ENCODE measurements at places on chromosomes 12 and 14.

- DNase-seq: no peak
These were observed 25.6 kb downstream of the OTUB2 start for GRCh38 chr14:94051779-94052178.

GRCh38 chr12:117013726-117014125 lies 85.5 kb downstream of the TESC start:
- DNase-seq: no peak

- no peak for DNase-seq
These were observed 362.6 kb downstream of the BCAT1 start for GRCh38 chr12:24586293-24586692.

DNA sequence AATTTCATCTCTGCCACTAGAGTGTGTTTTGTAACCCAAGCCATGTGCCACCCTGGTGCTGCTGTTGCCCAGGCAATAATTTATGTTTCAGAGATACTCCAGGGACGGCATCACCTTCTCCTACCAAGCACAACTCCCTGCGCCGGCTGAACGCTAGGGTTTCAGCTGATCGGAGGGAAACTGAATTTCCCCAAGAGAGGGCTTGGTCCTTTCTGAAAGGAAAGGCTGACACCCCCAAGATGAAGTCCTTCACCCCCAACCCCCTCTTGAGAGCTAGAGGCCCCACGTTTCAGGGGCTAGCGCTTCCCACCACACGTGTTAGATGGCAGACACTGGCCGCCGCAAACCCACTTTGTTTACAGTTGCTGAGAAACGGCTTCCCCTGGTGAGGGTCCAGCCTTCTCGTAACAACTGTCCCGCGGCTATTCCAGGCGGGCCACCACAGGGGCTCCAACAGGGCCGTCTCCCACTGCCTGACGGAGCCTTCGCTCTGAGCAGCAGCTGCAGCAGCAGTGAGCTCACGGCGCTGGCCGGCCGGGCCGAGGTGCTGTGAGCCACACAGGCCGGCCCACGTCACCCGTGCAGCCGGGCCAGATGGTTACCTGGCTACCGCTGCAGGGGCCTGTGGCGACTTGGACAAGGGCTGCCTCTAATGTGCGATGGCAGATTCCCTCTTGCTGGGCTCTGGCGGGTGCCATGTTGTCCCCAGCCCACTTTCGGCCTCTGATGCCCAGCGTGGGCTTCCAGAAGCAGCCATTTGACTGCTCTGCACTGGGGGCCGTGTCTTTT lies 66.4 kb downstream of the TESC start:
- DNase-seq: no peak

GRCh38 chr14:97543221-97543620 lies 746.0 kb downstream of the VRK1 start:
- DNase-seq: no peak

- peak; percentile 77 for DNase-seq
These were observed 32.6 kb upstream of the CD9 start for GRCh38 chr12:6167327-6168280.

DNA sequence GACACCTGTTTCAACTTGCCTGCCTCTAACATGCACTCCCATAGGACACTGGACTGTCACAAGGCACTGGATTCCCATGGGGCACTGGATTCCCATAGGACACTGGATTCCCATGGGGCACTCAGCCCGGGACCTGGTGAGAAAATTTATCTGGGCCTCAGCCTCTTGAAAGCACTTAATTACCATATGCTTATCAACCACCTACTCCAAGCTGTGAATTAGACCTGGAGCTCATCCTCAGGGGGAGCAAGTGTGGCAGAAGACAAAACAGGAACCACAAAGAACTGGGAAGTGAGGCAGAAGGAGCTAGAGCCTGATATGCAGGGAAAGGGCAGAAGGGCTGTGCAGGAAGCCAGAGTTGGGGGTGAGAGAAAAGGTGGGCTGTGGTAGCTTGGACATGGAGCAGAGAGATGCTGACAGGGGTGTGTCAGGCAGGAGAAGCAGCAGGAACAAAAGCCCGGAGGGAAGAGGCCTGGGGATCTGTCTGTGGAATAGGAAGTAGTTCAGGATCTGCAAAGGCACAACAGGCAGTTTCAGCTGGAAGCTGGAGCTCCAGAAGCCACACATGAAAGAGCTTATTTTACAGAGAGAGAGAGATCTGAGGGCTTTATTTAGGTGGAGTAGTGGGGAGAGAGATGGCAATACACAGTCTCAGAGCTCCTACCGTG lies 3.1 kb downstream of the KRT82 start:
- no peak for DNase-seq
